Hippocampal formation (tissue), 2 donors: ENCODE measurements at places on chromosomes 4 and X.

- DNase-seq, result no peak
Observed at GRCh38 chrX:69362856-69363255, 141.3 kb upstream of the NALF2 start.

DNA sequence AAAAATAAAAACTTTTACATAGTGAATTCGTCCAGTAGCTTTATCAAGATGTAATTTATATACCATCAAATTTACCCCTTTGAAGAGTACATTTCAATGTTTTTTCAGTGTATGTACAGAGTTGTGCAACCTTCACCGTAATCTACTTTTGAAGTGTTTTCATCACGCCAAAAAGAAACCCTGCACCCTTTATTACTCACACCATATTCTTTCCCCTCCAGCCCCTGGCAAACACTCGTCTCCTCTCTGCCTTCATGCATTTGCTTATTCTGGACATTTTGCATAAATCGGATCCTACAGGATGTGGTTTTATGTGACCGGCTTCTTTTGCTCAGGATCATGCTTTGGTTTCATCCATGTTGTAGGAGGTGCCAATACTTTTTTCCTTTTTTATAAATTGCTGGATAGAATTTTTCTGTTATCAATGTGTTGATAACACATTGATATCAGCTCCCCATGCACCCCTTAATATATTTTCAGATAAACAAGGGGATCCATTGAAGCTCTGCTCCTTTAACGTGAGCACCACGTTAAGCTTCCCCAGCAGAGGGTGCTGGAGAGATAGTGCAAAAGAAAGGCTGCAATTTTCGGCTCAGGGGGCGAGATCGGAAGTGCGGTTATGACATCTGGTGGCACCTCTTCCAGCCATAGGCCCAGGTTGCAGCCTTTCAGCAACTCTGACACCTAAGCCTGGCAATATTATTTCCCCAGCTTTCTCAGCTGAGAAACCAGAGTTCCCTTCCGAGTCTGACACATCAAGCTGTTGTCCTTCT, 100.1 kb upstream of the VCX3B start:
- DNase-seq, result no peak

DNA sequence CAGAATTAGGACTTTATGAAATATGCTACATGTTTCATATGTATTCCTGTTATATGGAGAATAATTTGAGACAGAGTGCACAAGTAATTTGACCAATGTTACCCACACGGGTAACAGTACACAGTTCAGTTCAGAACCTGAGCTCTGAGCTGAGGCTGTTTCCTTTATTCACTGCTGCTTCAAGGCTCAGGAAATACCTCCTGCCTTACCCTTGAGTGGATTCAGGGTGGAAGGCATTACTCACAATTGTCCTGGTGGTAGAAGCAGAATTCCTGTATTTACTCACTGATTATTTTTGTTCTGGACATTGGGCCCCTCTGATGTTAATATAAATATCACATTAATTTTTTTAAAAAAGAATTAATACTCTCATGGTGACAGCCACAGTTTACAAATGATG, 73.5 kb upstream of the CAMK2D start:
- no peak for DNase-seq

DNA sequence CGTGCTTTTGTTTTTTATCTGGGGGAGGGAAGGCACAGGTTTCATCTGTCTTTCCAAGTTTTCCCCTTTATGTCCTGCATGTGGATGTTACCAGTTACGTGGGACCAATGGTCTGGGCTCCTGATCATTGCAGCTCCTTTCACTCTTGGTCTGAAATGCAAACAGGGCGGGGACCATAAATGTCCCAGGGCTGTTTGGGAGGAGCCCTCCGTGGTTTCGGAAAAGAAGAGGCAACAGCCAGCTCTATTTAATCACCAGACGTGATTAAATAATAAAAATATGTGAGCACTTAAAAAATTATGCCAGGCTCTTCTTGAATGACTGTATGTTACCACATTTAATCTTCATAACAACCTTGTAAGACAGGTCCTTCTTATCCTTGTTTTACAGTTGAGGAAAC, 30.8 kb upstream of the C1GALT1C1 start:
- DNase-seq, result no peak

GRCh38 chr4:121428721-121429120, 47.9 kb upstream of the QRFPR start:
- no peak for DNase-seq

GRCh38 chrX:40439625-40440532, 140.9 kb upstream of the ATP6AP2 start:
- DNase-seq, result no peak

GRCh38 chr4:47914926-47915237, 499 bp upstream of the NFXL1 start:
- no peak for DNase-seq

- DNase-seq, result peak; percentile 77
Observed at GRCh38 chr4:144645631-144646522, at the start of gene HHIP. Gene HHIP, plus strand, starts transcription at chr4:144646156. Its CDS starts 520 bp downstream, at chr4:144646676.

DNA sequence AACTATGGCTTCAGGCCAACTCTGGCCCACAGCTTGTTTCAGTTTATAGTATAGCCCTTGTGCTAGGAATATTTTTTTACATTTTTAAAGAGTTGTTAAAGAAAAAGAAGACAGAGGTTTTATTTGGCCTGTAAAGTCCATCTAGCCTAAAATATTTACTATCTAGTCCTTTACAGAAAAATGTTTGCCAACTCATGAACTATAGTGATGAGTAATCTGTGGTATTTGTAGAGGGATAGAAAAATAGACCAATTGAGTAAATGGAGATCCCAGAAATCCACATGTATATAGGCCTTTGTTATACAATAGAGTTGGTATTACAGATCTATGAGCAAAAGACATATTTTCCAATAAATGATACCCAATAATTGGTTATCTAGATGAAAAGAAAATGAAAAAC, 288.7 kb downstream of the PRDM5 start:
- DNase-seq, result no peak

DNA sequence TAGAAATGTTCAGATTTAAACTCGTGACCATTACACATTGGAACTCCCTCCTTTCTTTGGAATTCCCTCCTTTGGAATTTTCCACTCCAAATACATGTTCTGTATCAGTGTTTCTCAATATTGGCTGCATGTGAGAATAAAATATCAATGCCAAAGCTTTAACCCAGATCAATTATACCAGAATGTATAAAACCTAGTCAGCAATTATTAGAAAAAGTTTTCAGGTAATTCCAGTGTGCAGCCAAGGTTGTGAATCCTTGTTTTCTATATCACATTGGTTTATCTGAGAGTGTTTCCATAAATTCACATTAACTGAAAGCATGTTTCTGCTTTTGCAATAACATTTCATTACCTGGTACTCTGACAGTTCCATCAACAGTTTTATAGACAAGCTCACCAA, 394.3 kb downstream of the MAPK10 start:
- DNase-seq, result no peak

DNA sequence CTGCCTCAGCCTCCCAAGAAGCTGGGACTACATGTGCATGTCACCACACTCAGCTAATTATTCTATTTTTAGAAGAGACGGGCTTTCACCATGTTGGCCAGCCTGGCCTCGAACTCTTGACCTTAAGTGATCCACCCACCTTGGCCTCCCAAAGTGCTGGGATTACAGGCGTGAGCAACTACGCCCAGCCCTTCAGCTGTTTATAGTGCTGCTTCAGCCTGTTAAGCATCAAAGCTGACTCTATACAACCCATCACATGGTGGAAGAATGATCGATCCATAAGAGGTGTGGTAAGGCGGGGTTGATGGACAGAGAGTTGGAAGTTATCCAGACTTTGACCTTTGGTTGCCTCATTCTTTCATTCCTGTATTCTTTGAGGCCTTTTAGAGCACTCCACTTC, 56.2 kb upstream of the RAPGEF2 start:
- no peak for DNase-seq

- no peak for DNase-seq
Observed at GRCh38 chr4:25770847-25771246, 91.9 kb downstream of the SEL1L3 start.

DNA sequence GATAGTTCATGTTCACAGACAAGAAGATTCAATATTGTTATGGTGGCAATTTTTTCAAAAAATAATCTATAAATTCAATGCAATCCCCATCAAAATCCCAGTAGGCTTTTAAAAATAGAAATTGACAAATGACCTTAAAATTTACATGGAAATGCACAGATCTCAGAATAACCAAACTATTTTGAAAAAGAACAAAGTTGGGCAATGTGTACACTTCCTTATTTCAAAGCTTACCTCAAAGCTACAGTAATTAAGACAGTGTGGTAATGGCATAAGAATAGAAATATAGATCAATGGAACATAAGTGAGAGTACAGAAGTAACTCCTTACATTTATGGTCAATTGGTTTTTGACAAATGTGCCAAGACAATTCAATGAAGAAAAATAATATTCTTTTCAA, 39.0 kb downstream of the FRMD7 start:
- no peak for DNase-seq

GRCh38 chr4:89496851-89497250, 189.3 kb upstream of the GPRIN3 start:
- no peak for DNase-seq

DNA sequence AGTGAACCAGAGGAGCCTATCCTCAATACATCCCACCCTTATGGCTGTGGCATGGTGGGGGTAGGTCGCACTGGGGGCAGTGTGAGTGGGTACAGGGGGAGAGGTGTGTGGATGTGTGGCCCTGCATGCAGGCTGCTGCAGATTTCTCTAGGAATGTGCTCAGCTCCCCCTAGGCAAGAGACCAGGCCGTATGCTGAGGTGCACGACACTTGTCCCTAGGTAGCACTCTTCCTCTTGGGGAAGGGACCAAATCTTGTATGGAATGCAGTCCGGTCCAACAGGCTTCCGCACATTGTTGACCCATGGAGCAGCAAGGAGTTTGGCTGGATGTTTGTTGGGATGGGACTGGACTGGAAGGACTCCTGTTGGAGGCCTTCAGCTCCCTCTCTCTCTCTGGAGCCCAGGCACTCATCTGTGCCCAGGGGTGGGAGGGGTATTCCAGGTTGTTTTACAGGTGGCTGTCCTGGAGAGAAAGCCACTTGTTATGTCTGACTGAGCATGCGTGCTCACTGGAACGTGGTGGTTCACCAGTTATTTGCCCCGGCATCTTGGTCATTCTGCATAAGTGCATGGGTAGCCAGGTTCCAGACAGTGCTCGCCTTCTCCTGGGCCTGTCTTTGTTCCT, 55.1 kb downstream of the NBDY start:
- DNase-seq, result no peak

- no peak for DNase-seq
Observed at GRCh38 chr4:47672696-47673095, 165.2 kb downstream of the CORIN start.

DNA sequence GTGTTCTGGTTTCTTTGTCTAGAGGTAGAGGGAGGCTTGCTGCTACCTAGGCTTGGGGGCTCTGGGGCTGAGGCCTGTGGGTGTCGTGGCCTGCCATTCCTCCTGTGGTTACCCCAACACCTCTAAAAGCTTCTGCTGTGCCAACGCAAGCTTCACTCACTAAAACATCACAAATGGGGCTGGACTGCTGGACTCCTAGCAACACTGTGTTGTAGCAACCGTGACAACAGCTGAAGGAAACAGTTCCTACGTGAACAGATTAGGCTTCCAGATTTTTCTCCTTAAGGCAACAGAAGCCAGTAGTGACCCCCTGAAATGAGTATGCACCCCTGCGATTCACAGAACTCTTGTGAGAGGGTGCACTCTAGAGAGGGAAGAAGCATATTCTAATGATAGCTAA, 138.3 kb upstream of the TEX13D start:
- no peak for DNase-seq

DNA sequence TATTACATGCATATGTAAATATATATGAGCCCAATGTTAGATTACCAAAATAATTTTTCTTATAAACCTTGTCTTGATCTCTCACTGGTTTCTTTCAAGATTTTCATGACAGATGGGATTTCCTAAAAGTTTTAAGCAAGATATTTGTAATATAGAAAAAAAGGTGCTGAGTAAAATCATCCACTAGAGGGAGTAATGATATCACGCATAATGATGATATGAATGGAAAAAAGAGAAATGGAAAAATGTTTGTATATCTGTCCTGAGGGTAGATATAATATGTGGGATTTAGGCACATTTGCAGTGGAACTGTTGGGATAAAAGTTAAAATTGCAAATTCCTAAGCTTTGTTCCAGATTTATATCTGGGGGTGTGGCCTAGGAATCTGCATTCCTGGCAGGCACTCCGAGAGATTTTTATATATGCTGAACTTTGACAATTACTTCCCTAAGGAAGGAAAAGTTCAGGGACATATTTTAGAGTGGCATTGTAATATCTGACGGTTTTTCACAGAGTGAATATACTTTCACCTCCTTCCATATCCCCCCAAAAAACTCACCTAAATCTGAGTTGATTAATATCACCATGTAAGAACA, 60.5 kb downstream of the TMA16 start:
- DNase-seq, result peak; percentile 60

DNA sequence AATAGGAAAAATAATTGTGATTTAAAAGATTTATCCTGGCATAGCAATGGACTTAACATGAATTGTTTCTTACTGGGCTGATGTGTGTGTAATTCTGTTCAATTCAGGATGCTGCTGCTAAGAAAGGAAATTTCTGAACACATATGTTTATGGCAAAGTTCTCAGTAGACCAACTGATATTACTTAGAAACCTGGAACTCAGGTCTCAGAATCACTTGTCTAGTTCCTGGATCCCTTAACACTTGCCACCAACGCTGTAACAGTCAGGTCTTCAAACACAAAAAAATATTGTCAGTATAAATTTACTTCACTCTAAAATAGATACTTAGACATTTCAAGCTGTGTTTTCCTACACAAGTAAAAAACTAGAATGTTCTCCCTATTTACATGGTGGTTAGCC, 5.5 kb downstream of the CASP3 start:
- DNase-seq, result no peak

- DNase-seq, result no peak
Observed at GRCh38 chrX:136892412-136892811, 11.9 kb upstream of the RBMX start.
